Pulmonary artery endothelial cell (primary cell): ENCODE measurements at places on chromosomes 13 and 19. TPM values are rescaled to one million over a fixed set of nuclear protein-coding genes. Genes with fewer than 3 reads are reported as not detected.

The COL5A3 gene
- total RNA-seq = not detected in 2 replicates

The SIGLEC5 gene
- total RNA-seq = not detected in 2 replicates

The TDRD12 gene
- total RNA-seq = 0.07 and 0.40 TPM in 2 replicates

The KLF1 gene
- total RNA-seq = not detected in 2 replicates
